ENCODE measurements at places on chromosomes 2 and 18.

DNA sequence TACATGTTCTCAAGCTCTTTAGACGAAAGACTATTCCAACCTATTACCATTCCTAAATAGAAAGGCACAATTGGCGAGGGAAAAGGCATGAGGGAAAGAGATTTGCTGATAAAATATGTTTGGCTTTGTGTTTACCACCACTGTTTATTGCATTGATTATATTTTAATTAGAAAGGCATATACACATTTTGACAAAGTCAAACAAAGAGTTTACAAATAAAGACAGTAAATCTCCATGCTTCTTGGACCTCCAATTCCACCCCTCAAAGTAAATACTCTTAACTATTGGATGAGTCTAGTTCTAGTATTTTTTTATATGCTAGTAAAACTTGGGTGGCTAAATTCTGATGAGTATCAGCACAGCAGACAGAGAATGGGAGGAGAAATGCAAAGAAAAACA lies 521.4 kb downstream of the FBXO15 start:
- DNase-seq: no peak

DNA sequence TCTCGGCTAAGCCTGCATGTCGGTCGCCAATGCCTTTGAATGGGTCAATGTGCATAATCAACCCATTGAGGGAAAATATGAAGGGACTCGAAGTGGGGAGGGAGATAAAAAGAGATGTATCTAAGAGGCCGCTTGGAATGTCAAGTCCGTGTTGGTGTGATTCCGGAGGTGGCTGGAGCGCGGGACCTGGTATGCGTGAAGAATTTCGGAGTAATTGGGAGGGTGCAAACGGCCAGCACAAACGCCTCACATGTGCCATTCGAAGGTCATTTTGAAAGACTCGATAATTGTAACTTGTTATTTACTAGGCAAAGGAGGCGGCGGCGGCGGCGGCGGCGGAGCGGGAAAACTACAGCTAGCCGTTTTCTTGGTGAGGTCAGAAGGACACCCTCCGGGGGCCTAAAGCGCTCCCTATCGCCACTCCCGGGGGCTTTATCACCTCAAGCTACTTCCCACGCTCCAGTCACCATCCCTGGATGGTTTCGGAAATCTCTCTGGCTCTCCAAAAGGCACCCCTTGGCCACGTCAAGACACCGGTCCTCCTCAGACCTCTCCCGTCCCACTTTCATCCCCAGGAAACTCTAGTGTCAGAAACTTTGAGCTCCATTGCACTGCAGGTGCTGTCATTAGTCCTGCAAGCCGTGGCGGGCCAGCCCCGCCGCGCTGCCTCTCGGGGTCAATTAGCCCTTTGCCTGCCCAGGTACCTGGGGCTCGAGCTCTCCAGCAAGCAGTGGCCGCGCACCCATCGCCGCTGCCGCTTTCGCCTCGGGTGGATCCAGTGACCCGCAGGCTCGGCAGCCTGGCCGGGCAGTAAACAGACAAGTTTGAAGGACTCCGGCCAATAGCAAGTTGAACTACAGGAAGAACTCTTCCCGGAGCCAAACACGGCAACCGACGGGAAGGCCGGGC lies 1.5 kb downstream of the ERBB4 start:
- DNase-seq: no peak

- no peak for DNase-seq
Measured at GRCh38 chr2:209049608-209050007, 374.2 kb upstream of the MAP2 start.

DNA sequence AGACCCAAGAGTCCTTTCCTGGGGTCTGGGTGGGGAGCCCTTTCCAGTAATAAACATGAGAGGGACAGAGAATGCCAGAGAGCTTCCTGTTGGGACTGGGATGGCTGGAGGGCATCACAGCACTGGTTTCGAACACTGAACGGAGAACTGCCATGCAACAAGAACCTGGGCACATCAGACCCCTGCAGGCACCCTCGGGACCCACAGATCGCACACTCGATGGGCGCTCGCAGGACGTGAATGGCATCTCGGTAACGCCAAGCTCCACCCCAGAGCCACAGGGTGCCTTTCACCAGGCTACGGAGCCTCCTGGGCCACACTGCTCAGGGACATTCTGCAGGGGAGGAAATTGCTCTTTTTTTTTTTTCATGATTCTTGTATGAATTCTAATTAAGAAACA lies 25.1 kb downstream of the SLC66A2 start:
- DNase-seq: no peak

GRCh38 chr2:228102949-228103348 lies 78.5 kb downstream of the SPHKAP start:
- no peak for DNase-seq

DNA sequence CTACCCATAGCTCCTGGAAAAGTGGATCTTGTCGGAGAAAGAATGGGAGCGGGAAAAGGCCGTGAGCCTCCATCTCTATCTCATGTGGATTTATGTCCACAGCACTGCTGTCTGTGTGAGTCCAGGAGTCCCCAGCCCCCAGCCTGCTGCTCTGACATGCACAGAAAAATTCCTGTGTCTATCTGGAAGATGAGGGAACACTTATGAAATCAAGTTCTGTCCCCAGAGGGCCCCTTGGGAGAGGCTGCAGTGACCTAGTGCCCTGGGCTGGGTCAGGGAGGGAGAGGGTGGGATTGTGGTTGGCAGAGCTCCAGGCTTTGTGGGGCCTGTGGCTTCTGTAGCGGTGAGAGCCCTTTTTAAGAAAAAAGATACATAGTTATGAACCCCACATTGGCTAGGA lies 37.6 kb downstream of the HJURP start:
- no peak for DNase-seq

DNA sequence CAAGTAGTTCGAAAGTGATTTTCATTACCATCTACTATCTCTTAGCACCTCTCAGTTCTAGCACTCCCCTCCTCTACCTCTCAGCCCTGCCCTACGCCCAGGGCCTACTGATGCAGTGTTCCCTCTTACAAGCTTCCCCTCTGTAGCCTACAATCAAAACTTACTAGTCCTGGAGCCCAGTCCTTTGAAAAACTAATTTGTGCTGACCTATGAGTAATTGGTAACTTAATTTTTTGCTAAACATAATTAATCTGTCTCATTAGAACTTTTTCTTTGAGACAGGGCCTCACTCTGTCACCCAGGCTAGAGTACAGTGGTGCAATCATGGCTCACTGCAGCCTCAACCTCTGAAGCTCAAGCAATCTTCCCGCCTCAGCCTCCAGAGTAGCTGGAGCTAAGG lies 44.9 kb downstream of the MREG start:
- no peak for DNase-seq

DNA sequence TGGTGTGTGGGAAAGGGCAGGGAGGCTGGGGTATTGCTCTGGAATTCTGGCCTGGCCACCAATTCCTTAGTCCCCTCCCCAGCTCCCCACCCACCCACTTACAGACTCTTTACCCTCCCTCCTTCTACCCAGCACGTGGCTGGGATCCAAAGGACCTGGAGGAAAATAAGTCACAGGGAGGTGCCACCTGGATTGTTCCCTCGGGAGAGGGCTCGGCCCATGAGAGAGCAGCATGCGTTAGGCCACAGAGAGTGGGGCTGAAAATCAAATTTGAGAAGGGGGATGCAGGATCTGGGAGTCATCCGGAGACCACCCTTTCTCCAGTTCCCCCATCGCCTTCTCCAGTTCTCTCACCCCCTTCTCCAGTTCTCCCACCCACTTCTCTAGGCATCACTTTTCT lies 3.0 kb downstream of the ASPRV1 start:
- no peak for DNase-seq

DNA sequence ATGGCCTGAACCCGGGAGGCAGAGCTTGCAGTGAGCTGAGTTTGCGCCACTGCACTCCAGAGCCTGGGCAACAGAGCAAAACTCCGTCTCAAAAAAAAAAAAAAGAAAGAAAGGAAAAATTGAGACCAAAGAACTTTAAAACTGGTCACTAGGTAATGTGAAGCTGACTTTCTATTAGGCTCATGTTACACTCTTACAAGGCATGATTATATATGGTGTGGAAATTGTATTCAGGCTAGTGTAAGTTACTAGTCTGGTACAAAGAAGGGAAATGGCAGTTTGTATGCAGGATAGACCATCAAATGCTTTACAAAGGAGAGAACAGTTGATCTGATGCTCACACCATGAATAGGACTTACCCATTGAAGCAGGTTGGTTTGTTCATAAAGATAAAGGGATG lies 35.4 kb upstream of the ARMC9 start:
- DNase-seq: no peak

- no peak for DNase-seq
Measured at GRCh38 chr2:217479566-217479965, 523.2 kb downstream of the TNS1 start.

DNA sequence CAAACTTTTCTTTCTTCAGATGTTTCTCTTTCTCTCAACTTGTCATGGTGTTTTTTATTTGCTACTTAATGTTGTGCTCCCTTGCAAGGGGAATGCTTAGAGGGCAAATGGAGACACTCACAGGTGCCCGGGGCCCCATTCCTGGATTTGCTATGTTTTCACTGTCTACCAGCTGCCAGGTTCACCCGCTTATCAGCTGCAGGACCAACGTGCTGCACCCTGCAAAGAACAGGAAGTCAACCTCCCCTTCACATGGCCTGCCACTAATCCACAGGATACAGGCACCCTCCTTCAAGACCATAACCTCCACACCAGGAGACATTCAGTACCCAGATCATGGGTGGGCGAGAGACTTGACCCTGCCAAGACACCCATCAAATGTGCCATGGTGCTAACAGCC lies 237.6 kb upstream of the STON1 start:
- DNase-seq: peak; percentile 49

DNA sequence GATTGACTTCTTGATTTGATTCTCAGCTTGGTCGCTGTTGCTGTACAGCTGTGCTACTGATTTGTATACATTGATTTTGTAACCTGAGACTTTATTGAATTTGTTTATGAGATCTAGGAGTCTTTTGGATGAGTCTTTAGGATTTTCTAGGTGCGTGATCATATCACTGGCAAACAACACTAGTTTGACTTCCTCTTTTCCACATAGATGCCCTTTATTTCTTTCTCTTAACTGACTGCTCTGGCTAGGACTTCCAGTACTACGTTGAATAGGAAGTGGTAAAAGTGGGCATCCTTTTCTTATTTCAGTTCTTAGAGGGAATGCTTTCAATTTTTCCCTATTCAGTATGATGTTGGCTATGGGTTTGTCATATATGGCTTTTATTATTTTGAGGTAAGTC lies 101.3 kb downstream of the OSBPL1A start:
- DNase-seq: peak; percentile 67
